Astrocyte of the spinal cord (primary cell): ENCODE measurements at places on chromosomes 6 and 20.

DNA sequence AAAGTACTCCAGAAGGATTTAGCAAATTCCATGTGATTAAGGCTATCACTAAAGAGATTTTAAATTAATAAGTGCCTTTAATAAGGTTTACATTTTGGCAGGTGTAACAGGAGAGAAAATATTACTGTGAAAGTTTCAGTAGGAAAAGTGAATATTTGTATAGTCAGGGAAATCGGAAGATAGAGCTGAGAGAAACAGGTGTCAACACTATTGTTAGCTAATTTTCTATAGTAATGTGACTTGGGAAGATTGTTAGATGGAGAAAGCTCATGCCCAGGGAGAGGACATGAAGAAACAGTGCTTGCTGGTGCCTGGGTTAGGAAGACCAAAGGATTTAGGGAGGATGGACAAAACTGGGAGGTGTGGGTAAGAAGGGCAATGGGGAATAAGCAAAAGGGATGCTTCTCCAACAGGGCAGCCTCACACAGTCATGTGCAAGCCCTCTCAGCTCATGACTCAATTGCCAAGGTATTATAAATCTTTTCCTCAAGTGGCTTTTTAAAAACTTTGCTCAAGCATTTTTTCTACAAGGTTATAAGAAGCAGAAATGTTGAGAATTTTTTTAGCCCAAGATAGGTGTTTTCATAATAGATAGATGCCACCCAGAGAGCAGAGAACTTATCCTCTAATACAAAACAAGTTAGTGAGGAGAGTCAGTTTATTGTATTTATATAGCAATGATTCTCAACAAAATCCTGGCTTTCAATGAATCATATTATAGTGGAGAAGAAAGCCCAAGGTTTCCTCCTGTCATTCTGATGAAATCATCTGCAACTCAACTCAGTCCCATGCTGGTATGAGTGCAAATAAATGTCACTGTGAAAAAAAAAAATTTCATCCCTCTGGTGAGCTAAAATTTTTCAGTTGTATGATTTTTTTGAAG is 325.2 kb upstream of the NT5E start:
- DNase-seq = peak; percentile 84

GRCh38 chr20:7161690-7162089 is 394.2 kb downstream of the BMP2 start:
- peak; percentile 15 for DNase-seq

DNA sequence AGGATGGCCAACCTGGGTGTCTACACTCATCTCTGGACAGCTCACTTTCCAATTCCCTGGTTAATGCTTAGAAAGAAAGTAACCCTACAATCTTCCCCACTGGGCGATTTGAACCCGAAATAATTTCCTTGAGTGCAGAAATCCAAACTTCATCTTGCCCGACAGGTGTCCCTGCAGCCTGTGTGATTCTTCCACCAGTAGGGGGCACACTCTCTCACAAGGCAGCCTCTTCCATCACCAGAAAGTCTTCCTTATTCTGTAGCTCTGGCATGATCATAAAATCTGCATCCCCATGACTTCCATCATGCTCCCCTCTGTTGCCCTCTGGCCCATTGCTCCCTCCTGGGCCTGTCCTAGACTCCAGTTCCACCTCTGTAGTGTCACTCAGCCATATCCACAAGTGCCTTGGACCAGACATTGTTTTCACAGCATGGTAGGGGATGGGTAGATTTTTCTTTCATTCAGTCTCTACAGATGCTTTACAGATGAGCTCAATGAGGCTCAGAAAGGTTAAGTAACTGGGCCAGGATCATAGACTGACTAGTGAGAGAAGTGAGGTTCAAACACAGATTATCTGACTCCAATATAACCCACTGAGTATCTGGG is 170.4 kb upstream of the SPTLC3 start:
- DNase-seq = no peak

GRCh38 chr6:63615590-63615989 is 20.0 kb upstream of the PHF3 start:
- DNase-seq = no peak

GRCh38 chr20:41889126-41889843 is 271.1 kb upstream of the CHD6 start:
- peak; percentile 12 for DNase-seq

- peak; percentile 11 for DNase-seq
Observed at GRCh38 chr6:15017261-15017660, 228.6 kb upstream of the JARID2 start.

- DNase-seq = no peak
Observed at GRCh38 chr6:82904860-82905259, 160.8 kb downstream of the UBE3D start.
